ENCODE measurements at places on chromosomes 11 and 22.

GRCh38 chr22:21952586-21953571, at the start of gene PPM1F:
Gene PPM1F (minus strand): TSS chr22:21952848. CDS start chr22:21946048, 6,800 bp downstream.
- peak within 1 kb of the TSS; percentile 46 for H3K27ac ChIP-seq
- peaks cover 13% of the 10 kb centered on the region for H3K4me1 ChIP-seq
- H3K27me3 ChIP-seq: no peaks in the 10 kb centered on the region
- peak; percentile 93 for DNase-seq

DNA sequence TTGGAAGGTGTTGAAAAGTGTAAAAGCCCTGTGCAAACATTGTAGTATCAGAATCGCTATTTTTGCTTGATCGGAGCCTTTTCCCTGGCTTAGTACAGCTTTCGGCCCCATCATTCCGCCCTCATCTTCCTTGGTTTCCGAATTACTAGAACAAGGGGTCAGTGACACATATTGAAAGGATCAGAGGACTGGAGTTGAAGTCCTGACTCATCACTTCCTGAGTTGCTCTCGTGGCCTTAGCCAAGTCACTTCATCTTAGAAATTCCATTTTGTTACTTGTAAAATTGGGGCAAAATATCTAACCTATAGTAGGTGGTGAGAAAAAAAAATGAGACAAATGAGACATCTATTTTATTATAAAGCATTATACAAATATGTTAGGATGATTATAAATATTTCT, 375.0 kb downstream of the NTM start:
- H3K27me3 ChIP-seq: peaks cover 5% of the 10 kb centered on the region
- H3K27ac ChIP-seq: no peak overlapping the region
- no peak overlapping the region for H3K4me3 ChIP-seq
- no peaks in the 10 kb centered on the region for H3K4me1 ChIP-seq

DNA sequence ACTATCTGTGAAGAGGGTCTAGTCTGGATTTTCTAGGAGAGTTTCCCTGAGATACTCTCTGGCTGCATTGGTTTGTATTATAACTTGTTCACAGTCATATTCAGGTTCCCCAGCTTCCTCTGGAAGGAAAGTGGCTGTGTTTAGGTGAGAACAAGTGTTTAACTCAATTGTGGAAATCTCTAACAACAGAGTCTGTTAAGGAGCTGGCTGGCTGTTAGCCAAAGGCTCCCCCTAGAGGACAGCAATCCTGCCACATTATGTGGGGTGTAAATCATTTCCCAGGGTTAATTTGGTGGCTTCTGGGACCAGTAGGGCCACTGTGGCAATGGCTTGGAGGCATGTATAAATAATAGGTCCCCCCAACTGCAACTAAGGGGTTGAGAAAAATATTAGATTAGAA, 18.4 kb downstream of the MS4A6E start:
- peaks cover 10% of the 10 kb centered on the region for H3K27me3 ChIP-seq
- DNase-seq: peak; percentile 16
- no peaks in the 10 kb centered on the region for H3K36me3 ChIP-seq

GRCh38 chr11:130706572-130706971, 209.7 kb downstream of the SNX19 start:
- DNase-seq: no peak
- no peak overlapping the region for H3K27ac ChIP-seq
- H3K4me1 ChIP-seq: no peaks in the 10 kb centered on the region

DNA sequence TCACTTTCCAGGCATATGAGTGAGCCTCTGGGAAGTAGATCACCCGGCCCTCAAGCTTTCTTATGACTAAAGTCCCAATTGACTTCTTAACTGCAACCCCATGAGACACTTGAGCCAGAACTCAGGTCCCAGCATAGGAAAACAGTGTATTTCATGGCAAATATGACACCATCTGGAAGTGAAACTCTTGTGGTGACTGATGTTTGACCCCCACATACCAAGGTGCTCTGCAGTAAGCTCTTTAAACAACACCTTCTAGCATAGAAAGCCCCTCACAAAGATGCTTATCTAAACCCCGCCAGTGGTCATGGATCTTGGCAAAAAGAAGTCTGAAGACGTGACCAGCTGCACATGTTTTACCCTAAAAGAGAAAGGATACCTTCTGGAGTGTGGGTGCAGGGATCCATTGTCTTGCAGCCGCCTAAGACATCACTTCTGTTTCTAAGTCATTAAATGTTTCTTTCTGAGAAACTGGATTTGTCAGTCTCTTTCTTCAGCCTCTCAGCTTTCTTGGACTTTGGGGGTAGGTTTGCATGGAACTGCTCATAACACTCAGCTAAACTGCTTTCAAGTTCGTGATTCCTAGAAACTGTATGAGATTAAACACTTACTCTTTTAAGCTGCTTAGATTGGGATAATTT, 7.4 kb upstream of the PELI3 start:
- H3K4me3 ChIP-seq: peak overlapping the region; percentile 1
- no peaks in the 10 kb centered on the region for H3K36me3 ChIP-seq
- H3K4me1 ChIP-seq: peaks cover 46% of the 10 kb centered on the region

DNA sequence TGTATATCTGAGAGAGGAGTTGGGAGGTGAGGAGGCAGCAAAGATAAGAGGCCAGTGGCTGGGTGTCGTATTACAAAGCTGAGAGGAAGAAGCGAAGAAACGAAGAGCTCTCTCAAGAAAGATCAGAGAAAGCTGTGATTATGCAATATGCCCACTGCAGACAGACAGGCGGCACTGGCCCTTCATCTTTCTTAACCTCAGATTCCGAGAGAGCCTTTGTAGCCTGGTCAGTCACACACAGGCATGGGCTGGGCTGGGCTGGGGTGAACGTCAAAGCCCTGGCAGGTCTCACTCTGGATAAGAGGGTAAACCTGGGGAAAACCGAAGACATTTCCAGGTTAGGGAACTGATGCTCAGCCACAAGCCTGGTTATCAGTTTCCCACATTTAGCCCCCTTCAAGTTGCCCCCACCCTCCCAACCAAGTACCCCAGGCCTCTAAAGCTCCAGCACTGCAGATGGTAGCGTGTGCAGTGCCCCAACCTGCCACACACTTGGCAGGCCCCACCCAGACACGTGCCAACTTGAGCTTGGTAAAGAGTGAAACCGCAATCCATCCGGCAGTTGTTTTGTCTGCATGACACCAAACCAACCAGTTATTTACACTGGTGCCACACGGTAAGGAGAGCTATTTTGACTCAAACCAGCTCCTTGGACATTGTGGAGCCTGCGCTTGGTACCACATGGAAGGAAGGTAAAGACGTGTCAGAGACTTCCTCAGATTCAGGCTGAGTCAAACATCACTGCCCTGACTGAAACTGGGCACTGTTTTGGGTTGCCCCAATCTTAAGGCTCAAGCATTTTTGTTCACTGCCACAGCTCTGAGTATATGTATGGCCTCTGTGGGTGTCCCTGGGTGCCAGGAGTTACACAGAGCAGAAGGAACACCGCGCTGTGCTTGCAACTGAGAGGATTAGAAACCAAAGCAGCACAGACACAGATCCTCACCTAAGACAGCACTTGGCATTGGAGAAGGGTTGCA, 135.9 kb downstream of the FDX1 start:
- no peak for DNase-seq
- H3K4me3 ChIP-seq: no peak overlapping the region
- H3K4me1 ChIP-seq: no peaks in the 10 kb centered on the region
- H3K36me3 ChIP-seq: no peaks in the 10 kb centered on the region

GRCh38 chr11:110431051-110431672, 1.4 kb downstream of the FDX1 start:
- DNase-seq: no peak
- H3K36me3 ChIP-seq: peaks cover 7% of the 10 kb centered on the region
- H3K4me1 ChIP-seq: peaks cover 60% of the 10 kb centered on the region
- no peaks in the 10 kb centered on the region for H3K27me3 ChIP-seq
- peak overlapping the region; percentile 94 for H3K4me3 ChIP-seq

GRCh38 chr11:85464283-85464682, 162.9 kb downstream of the DLG2 start:
- no peaks in the 10 kb centered on the region for H3K36me3 ChIP-seq
- H3K4me1 ChIP-seq: no peaks in the 10 kb centered on the region
- H3K27me3 ChIP-seq: no peaks in the 10 kb centered on the region
- no peak for DNase-seq
- no peak overlapping the region for H3K27ac ChIP-seq
